Renal cortical epithelial cell (primary cell): ENCODE measurements at places on chromosomes 3 and 15.

DNA sequence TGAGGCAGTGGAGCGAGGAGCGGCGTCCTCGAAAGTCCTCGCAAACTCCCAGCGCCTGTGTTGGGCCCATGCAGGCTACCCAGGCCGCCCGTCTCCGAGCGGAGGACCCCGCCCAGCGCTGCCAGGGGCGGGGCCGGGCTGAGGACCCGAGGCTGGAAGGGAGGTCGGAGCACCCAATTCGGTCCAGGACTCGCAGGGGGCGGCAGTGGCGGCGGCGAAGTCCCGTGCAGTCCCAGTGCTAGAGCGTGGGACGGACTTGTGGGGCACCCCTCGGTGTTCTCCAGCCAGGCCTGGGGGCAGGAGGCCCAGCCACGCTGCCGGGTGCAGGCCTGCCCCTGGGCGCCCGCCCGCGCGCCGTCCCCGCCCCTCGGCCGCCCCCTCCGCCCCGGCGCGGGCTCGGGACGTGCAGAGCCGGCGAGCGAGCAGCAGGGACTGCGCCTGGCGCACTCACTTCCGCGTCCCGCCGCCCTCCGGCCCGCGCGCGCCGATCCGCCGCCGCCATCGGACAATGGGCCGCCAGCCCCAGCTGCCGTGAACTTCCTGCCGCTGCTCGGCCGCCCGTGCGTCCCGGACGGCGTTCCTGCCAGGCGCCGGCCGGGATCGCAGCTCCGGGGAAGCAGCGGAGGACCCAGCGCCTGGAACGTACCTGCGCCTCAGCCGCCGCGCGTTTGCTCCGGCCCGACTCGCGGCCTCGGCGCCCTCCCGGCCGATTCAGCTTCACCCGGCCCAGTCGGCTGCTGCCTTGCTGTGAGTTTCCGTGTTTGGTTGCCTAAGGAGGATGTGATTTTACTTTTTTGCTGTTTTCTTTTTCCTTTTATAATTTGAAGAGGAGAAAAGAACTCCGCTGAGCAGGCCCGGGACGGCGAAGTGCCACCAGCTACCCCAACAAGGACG is 596 bp upstream of the LIMD1 start:
- no peak for DNase-seq

- DNase-seq: peak; percentile 28
Measured at GRCh38 chr15:78879517-78880241, 7.0 kb downstream of the MORF4L1 start.

DNA sequence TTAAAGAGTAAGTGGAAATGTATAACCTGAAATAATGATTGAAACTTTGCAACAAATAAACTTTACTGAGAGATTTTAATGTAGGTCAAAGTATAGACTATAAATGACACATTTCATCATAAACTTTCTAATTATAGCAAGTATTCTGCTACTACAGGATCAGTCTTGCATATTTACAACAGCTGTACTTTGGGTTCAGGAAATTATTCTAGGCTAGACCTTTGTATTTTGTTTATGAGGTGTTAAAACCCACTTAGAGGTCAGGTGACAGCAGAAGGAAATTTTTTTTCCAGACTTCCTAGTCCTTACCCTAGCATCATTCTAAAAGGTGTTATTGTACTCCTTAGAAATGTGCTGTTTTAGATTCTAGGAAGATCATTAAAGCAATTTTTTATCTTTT is 2.3 kb downstream of the RNF7 start:
- DNase-seq: peak; percentile 9

- no peak for DNase-seq
Measured at GRCh38 chr3:172546628-172547214, 23.5 kb upstream of the TNFSF10 start.

- DNase-seq: no peak
Measured at GRCh38 chr3:128971421-128972100, 22.3 kb downstream of the CFAP92 start.

DNA sequence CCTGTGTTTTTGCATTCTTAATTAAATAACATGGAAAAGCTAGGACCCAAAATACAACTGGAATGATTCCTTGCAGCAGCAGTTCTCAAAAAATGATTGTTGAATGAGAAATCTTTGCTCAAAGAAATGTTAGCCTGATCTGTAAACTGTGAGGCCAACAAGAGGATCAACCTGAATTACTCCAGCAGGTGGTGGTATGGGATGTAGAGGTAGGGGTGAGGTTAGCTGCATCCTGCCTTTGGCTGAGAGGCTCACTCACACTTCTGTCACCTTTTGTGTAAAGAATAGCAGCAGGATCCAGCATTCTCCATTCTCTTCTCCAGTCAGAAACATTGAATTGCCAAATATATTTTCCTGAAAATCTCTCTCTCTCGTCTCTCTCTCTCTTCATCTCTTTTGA is 26.5 kb upstream of the FAM98B start:
- no peak for DNase-seq

GRCh38 chr3:72105306-72105705 is 320.4 kb upstream of the PROK2 start:
- DNase-seq: no peak

DNA sequence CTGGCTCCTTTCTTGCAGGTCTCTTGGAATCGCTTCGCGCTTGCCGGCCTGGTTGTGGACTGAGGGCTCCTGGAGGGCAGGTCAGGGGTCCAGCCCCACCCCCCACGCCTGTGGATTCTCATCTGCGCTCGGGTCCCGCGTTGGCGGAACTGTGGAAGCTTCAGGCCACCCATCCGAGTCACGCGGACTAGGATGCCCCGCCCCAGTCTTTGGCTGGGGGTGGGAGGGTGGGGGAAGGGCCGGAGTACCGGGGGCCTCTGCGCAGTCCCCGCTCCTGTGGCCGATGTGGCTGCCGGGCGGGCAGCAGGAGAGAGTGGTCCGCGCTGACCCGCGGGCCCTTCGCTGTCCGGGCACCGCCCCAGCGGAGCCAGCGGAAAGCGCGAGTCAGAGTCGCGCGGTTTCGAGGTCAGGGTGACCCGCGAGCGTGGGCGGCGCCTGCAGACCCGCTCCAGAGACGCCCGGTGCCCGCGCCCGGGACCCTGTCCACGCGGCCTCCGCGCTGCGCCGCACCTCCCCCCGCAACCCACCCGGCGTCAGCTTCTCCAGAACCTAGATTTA is 114.2 kb downstream of the KLF13 start:
- DNase-seq: no peak

DNA sequence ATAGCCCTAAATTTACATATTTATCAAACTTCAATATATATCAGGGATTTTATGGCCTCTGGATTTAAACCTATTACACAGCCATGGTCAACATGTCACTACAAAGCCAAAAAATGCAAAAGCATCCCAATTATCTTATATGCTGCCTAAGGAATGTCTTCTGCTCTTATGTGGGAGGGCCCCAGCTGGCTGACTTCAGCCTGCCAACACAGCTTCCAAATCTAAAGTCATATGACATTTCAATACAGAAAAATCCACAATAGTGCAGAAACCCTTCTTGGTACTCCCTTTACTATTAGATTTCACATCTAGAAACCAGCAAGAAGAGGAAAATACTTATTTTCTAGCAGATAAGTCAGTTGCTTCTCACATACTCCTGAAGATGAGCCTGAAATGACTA is 6.4 kb downstream of the PFN2 start:
- no peak for DNase-seq

DNA sequence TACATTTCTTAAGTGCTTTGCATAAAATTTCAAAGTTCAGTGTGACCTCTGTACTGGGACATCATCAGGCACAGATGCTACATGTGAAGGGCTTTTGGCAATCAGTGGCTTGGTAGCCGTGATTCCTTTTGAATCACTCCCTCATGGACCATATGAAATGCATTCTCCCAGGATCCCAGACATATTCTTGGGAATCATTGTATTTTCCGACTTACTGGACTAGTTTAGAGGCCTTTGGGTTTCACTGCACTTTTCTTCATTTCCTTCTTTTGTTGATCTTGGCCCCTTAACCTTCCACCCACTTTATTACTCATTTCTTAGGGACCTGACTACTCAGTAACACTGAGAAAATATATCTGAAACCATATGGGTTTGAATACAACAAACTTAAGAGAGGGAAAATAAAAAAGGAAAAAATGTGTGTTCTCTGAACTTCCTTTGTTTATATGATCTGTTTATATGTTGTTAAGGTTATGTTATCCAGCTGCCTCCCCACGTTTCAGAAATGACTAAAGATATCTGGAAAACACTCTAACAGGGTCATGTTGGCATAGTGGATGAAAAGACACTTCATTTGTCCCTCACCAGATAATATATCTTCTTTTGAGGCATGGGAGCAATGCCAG is 35.1 kb downstream of the HMG20A start:
- peak; percentile 70 for DNase-seq

DNA sequence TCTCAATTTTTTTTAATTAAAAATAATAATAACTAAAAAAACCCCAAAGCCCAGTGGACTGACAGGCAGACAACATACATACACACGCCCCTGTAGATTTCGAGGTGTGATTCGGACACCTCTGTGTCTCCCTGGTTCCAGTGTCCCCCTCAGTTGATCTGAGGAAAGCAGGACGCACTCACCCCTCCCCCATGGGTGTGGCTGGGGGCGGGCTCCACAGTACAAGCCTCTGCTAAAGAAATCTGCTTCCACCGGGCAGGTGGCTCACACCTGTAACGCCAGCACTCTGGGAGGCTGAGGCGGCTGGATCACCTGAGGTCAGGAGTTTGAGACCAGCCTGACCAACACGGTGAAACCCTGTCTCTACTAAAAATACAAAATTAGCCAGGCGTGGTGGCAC is 33.8 kb upstream of the BLM start:
- no peak for DNase-seq

GRCh38 chr3:124315215-124316033 is 323.5 kb upstream of the ROPN1 start:
- DNase-seq: peak; percentile 93

DNA sequence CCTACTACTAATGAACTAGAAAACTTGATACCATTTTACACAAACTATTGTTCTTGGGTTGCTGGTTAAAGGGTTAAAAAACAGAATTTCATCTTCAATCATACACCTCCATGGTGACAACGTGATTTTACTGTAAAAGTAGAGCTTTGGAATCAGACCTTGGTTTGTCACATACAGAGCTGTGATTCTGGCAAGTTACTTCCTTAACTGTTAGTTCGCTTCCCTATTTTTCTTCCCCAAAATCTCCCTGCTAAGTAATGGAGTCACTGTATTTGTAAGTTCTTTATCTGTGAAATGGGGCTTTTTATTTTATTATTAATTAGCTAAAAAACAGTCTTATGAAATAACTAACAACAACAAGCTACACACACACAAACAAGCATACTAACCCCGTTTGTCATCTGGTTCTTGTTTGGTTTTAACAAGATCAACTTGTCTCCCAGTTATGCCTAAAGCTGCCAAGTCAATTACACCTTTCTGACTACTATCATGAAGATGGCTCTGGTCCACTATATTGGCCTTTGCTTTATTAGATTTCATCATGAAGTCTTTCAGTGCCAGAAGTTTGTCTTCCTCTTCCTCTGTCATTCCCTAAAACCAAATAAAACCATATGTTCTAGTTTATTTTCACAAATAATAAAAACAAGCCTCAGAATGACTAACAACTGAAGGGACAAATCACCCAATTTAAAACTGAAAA is 38.6 kb downstream of the PIK3R4 start:
- DNase-seq: no peak

DNA sequence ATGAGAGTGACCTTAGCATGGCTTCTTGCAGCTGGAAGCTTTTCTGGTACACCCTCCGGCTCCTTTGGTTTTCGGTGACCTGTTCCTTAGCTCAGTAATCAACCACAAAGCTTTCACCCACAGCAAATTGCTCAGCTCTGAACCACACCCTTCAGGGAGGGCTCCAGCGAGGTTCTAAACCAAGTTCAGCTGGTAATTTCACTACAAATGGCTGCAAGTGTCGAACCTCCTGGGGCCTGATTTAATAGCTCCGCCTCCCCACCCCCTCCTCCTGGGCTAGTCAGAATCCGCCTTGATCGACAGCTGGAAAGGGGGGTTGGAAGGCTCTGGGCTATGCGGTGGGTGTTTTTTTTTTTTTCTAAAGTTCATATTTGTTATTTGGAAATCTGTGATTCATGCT is 150.9 kb upstream of the MCTP2 start:
- DNase-seq: no peak

DNA sequence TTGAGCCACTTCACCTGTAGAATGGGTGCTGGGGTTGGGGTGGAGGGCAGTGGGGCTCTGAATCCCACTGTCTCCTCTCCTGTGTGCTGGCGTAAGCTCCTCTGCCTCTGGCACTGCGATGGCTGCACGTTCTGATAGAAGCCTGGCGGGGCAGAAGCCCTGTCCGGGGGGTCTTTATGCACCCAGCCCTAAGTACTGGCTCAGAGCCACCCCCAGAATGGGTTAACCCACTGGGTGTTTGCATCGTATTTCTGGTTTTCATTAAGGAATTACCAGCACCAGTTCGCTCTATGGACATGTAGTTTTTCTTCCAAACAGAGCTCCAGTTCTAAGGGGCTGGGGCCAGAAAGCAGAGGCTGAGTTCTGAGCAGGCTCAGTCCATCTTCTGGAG is 37.7 kb upstream of the CDCP1 start:
- no peak for DNase-seq

DNA sequence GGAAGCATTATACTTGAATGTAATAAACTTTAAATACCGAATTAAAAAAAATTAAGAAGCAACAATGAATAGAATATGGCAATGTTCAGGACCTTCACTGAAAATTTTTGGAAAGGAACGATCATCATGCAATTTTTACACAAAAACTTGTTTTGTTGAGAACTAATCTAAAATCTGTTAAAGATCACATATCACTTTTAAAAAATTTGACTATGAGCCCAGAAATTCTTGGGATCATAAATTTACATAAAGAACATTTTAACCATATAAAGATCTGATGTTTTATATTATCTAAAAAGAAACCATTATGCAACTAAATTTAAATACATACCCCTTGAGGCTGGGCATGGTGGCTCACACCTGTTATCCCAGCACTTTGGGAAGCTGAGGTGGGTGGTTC is 76.2 kb upstream of the MELTF start:
- DNase-seq: no peak
